ENCODE measurements at places on chromosomes 12 and 14.

GRCh38 chr12:47122602-47123001 is 42.8 kb upstream of the AMIGO2 start:
- DNase-seq = no peak

GRCh38 chr12:85866986-85867776 is 6.9 kb upstream of the NTS start:
- DNase-seq = no peak

GRCh38 chr12:111105294-111105693 is 184.9 kb upstream of the MYL2 start:
- no peak for DNase-seq

GRCh38 chr12:13379531-13380188 is 183.1 kb downstream of the EMP1 start:
- DNase-seq = no peak

- DNase-seq = no peak
Measured at GRCh38 chr14:45201905-45202304, 51.1 kb downstream of the MIS18BP1 start.

DNA sequence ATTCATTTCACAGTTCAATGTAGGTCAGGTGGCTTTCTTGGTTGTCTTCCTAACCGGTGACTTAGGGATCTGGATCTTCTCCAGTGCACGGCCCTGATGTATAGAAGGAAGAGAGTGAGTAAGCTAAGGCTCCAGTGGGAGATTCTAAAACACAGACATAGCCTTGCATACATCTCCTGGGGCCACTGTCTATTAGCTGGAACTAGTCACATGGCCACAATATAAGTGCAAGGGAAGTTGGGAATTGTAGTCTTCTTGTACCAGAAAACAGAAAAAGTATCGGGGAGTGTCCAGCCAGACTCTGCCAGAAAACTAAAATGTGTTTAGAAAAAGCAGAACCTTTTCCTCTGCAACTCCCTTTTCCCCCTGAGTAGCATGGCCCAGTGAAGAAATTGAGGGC is 531.6 kb downstream of the VRK1 start:
- no peak for DNase-seq

DNA sequence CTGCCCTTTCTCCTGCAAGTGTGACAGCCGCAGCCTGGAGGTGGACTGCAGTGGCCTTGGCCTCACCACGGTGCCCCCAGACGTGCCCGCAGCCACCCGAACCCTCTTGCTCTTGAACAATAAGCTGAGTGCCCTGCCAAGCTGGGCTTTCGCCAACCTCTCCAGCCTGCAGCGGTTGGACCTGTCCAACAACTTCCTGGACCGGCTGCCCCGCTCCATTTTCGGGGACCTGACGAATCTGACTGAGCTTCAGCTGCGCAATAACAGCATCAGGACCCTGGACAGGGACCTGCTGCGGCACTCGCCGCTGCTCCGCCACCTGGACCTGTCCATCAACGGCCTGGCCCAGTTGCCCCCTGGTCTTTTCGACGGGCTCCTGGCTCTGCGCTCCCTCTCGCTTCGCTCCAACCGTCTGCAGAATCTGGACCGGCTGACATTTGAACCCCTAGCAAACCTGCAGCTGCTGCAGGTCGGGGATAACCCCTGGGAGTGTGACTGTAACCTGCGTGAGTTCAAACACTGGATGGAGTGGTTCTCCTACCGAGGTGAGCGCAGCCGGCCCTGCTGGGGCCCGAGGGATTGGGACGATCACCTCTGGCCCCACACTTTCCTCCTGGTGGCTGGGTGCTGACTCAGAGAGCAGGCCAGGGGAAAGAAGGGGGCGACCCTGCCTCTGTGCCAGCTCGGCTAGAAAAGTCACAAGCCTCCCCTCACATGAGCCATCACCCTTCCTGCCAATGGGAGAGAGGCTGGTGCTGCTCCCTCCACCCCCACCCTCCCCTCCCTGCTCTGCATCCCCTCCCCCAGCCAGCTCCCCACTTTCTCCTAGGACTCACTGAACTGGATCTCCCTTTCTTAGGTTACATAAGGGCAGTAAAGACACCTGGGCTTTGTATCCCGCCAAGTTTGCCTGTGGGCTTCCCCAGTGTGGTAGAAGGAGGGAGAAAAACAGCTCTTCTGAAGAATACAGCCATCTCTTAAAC is 10.9 kb downstream of the LRTM2 start:
- no peak for DNase-seq

GRCh38 chr14:34135492-34135891 is 184.6 kb upstream of the EGLN3 start:
- no peak for DNase-seq

- DNase-seq = no peak
Measured at GRCh38 chr12:74535536-74535935, 2.1 kb upstream of the ATXN7L3B start.

DNA sequence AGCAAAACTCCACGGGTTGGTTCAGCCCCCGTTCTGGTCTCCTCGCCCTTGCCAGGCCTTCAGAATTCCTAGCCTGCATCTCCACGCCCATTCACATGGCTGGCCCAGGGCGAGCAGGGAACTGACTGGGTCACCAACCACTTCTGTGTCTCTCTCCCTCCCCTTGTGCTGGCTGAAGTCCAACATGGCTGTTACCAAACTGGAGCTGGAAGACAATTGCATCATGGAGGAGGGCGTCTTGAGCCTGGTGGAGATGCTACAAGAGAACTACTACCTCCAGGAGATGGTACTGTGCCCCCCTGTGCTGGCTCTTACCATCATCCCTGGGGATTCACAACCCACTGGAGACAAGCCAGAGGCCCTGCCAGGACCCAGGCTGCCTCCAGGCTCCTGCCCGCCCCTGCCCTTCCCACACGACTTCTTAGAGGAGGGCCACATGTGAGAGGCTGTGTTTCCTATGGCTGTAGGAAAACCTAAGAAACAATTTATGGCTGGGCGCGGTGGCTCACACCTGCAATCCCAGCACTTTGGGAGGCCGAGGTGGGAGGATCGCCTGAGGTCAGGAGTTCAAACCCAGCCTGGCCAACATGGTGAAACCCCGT is 9.9 kb downstream of the LRRC74A start:
- DNase-seq = no peak

- DNase-seq = peak; percentile 41
Measured at GRCh38 chr14:55107766-55108554, 21.1 kb upstream of the LGALS3 start.

DNA sequence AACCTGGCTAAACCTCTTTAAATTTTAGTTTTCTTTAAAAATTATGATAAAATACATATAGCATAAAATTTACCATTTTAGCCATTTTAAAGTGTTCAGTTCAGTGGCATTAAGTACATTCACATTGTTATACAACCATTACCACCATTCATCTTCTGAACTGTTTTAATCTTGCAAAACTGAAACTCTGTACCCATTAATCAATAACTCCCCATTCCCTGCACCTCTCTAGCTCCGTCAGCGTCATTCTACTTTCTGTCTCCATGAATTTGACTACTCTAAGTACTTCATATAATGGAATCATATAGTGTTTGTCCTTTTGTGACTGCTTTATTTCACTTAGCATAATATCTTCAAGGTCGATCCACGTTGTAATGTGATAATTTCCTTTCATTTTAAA is 75.8 kb upstream of the DDHD1 start:
- no peak for DNase-seq

- DNase-seq = peak; percentile 30
Measured at GRCh38 chr14:80996049-80996901, 40.9 kb downstream of the TSHR start.

DNA sequence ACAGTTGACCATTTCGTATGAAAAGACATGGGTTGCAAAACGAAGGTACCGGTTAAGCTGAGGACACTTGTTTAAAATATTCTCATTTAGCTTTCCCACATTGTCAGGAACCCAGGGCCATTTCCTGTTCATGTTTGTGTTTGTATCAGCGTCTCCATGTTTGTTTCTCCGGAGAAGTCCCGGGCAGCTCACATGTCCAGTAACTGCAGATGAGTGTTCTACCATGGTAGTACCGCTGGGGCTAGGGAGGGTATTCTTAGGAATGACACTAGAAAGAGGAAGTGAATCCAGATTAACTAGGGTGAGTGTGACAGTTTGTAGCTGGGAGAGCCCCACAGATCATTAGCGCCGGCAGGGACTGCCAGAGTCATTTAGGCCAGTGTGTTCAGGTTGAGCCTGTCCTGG is 50.0 kb upstream of the EVL start:
- DNase-seq = no peak

DNA sequence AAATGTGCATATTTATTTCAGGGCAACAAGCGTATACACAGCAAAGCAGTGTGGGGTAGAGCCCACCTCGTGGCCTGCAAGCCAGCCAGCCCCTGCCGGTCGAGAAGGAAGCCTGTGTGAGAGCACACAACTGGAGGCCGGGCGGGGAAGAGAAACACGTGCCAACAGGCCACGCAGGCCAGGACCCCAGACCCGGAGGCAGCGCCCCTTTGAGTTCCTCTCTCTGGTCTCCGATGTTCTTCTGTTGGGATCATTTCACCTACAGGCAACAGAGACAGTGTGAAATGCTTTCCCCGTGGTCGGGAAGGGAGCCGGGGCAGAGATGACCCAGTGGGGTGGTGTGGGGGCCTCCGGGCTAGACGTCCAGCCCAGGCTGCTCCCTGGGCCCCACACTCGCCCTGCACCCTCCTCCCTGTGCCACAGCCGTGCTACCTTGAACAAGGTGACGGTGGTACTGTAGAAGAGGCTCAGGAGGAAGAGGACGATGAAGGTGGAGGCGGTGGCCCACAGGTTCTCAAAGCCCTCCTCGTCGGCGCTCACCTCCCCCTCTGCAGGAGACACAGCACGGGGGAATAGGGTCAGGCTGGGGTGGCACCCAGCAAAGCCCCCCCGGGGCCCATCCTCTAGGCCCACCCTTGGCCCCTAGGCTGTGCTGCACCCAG is 325.5 kb downstream of the TMEM121 start:
- DNase-seq = no peak

GRCh38 chr12:77746096-77746495 is 84.6 kb upstream of the NAV3 start:
- DNase-seq = no peak

DNA sequence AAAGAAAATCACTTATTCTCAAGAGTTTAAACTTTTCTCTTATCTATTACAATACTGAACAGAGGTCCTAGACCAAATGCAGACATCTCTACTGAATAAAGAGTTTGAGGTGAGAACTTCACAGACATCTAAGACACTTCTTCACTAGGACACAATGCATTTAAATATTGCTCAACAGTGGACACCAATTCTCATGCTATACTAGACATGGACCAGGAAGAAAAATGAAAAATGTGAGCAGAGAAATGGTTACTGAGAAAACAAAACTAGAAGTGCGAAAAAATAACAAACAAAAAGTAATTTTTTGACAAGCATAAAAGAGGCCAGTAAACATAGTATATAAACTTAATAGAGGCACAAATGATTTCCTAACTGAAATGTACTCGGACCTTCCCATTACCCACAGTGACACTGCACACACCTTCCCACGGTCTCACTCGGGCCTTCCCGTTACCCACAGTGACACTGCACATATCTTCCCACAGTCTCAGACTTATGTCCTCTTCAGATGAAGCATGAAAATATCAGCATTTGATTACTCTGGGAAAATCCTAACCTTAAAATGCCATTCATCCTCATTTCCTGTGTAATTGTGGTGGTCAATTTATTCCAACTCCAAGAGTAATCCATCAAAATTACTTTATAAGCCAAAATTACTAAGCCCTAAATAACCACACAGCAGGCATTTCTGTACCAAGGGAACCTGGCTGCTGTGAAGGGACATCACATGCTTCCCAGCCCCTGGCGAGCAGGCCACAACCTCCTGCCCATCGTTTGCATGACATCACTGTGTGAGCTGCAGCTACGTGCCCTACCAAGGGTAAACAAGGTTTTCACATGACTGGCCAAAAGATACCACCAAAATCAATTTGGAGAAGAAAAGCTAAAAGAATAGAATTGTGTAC is 6.4 kb downstream of the SLC15A4 start:
- no peak for DNase-seq

DNA sequence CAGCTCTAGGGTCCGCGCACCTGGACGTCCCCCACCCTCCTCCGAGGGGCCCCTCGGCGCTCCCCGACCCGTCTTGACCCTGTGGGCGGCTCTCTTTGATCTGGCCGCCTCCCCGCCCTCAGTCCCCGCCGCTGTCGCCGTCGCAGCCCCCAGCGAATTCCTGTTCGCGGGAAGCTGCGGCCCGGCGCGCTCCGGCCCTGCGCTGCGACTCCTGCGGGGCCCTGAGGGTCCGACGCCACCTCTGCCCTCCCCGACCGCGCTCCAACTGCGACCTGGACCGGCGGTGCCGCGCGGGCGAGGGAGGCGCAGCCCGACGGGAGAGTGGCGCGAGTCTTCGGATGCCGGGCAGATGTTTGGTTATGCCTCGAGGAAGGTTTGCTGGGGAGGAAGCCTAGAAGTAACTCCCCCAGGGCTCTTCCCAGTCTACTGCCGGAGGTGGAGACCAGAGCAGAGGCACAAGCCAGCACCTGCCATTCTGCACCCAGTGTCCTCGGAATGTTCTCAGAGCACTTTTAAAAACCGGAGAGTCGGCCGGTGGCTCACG is 440 bp upstream of the ISM2 start:
- no peak for DNase-seq

- no peak for DNase-seq
Measured at GRCh38 chr12:18224745-18225144, 36.6 kb upstream of the PIK3C2G start.

DNA sequence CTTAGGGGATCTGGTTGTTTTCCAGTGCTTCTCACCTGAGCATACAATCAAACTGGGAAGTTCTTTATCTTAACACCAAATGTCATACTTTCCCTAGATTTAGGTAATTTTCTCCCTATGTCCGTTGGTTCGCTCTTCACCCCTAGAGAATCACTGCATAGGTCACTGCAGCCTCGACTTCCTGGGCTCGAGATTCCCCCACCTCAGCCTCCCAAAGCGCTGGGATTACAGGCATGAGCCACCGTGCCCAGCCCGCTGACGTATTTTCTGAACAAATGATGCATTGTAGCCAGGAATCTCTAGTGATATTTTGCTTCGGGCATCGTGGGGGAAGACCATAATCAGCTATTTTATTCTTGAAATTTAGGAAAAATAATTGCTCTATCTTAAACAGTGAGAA is 1.1 kb upstream of the RPL41 start:
- no peak for DNase-seq

- no peak for DNase-seq
Measured at GRCh38 chr14:69270795-69271708, 11.1 kb downstream of the GALNT16 start.

DNA sequence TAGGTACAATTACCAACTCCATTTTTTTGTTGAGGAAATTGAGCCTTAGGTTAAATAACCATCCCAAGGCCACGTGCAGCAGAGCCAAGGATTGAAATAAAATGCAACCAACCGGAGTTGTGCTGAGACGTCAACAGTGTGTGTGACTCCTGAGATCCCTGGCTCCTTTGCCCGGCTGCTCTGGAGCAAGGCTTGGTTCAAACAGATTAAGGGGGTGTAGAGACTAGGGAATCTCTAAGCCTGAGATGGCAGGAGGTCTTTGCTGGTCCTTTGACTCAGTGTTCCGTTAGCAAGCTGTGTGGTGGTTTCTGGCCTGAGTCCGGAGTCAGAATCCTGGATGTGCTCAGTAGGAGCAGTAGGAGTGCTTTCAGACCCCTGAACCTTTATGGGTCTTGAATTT is 1.4 kb upstream of the SLC8A3 start:
- DNase-seq = no peak

All from hematopoietic multipotent progenitor cell treated with erythropoietin and hydrocortisone succinate and interleukin-3 and kit ligand, for 17 days (in vitro differentiated cells).